ENCODE measurements at places on chromosomes 11 and 22.

GRCh38 chr11:132200353-132200936 lies 830.0 kb downstream of the NTM start:
- DNase-seq, result no peak

GRCh38 chr11:43834286-43834685 lies 46.3 kb upstream of the ALKBH3 start:
- DNase-seq, result no peak

DNA sequence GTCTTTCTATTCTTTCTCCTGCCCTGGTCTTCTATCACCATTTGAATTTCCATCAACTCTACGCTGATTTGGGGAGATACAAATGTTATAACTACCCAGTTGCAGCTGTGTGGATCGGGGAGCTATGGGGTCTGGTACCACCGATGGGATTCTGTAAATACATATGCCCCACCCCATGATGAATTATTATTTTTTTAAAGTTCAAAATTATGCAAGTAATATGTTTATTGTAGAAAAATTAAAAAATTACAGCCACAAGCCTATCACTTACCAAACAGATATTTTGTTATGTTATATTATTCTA lies 52.4 kb upstream of the CLMP start:
- no peak for DNase-seq

DNA sequence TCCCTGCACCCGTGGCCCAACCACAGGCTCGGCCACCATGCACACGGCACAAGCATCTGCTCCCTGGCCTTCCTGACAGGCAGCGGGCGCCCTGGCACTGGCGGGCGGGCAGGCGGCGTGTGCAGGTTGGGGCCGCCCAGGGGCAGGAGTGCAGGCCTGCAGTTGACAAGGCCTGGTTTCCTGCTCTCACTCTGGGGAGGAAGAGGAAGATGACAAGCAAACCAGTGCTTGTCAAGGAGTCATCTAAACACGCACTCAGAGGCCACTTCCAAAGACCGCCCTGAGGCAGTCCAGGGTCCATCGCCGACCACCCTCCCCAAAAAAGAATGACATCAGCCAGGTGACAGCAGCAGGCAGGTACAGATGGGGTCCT lies 65.3 kb upstream of the LINC01488 start:
- DNase-seq, result no peak

DNA sequence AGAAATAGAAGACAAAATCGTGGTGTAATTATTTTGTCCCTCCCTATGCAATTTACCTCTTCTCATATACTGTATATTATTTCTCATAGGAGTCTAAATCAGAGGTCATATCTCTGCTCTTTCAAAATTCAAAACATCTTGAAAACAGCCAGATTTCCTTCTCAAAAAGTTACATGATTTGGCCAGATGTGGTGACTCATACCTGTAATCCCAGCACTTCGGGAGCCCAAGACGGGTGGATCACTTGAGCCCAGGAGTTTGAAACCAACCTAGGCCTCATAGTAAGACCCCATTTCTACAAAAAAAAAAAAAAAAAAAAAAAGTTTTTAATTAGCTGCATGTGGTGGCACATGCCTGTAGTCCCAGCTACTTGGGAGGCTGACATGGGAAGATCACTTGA lies 29.0 kb upstream of the DNAJB7 start:
- no peak for DNase-seq

GRCh38 chr11:11148104-11148509 lies 204.9 kb downstream of the CSNK2A3 start:
- DNase-seq, result no peak

DNA sequence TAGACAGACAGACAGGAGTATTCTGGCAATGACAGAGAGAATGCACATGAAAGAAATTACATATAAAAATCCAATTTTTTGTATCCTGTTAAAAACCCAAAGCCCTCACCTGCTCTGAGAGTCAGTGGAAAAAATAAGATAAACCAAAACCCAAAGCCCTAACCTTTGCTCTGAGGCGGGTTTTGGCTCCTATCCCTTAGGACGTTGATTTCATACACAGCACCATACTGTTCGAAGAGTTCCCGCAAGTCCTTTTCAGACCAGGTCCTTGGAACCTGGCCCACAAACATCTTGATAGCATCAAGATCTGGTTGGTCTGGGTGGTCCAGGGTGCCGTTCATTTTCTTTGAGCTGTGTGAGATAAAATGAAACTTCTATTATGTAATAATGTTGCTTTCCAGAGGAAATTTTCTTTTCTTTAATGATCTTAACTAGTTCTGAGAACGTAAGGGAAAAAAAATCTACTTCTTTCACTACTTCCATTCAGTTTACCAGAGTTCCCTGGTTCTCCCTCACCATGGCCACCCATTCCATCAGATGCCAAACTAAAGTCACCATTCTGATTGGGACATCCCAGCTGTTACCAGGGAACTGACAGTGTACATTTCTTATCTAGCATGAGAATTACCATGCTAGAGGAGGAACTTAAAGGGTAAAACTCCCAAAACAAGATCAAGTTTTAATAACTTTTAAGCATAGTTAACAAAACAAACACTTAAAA lies 39.9 kb upstream of the RAPSN start:
- no peak for DNase-seq

GRCh38 chr11:95241681-95242081 lies 10.7 kb upstream of the SESN3 start:
- no peak for DNase-seq

GRCh38 chr22:42357634-42358296 lies 74.4 kb downstream of the NFAM1 start:
- DNase-seq, result no peak

DNA sequence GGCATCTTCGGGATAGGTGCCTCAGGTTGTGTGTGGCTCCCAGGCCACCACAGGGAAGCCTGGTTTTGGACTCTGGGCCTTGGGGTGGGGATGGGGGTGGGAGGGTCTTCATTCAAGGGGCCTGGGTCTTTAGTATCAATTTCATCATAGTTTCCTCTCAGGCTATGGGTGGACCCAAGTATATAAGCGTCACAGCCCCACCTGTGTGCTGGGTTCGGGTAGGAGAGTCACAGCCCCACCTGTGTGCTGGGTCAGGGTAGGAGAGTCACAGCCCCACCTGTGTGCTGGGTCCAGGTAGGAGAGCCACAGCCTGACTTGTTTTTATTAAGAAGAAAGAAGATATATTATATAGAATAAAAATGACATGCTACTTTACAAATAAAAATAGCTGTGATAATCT lies 422.1 kb downstream of the BRD1 start:
- DNase-seq, result no peak

DNA sequence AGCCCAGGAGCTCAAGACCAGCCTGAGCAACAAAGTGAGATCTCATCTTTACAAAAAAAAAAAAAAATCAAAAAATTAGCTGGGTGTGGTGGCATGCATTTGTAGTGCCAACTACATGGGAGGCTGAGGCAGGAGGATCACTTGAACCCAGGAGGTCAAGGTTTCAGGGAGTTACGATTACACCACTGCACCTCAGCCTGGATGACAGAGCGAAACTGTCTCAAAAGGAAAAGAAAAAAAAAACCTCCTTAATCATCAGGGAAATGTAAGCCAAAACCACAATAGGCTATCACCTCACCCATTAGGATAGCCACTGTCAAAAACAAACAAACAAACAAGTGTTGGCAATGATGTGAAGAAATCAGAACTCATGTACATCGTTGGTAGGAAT lies 13.4 kb downstream of the DGCR2 start:
- no peak for DNase-seq

GRCh38 chr11:94297985-94298576 lies 6.3 kb upstream of the IZUMO1R start:
- DNase-seq, result no peak

DNA sequence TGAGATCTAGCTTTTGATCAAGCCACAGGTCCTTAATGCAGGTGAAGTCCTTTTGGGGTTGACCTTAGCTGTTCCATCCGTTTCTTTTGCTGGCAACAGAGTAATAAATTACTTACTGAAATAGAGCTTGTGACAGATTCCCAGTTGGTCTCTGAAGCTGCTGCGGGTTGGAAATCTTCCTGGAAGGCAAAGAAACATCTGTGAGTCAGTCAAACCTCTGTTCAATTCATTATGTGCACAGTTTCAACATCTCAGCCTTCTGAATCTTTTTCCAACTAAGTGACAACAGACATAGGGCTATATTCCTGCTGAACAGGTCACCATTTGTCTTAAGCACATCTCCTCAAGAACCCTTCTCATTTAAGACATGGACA lies 88.9 kb upstream of the DDI1 start:
- DNase-seq, result no peak

- no peak for DNase-seq
Measured at GRCh38 chr11:36253238-36253637, 36.0 kb downstream of the COMMD9 start.

DNA sequence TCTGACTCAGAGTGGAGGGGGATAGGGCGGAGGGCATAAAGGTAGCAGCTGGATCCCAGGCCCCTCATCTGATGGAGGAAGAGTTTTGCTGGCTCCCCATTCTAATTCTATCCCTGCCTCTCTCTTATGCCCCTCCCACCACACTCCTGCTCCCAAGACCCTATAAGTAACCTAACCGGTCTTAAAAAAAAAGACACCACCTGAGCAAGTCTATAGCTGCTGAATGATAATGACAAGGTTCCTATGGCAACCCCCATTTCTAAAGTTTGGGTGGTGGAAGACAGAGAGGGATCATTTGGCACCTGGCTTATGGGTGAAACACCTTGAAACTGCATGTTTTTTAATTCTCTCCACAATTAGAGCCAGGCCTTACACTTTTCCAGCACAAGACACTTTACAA lies 69.6 kb downstream of the LARGE1 start:
- no peak for DNase-seq

GRCh38 chr22:44666207-44666585 lies 35.8 kb upstream of the PRR5 start:
- no peak for DNase-seq

GRCh38 chr22:50276143-50276542 lies 6.0 kb upstream of the MAPK11 start:
- DNase-seq, result no peak
